Stimulated activated naive B cell treated with anti-CD40 and anti-IgM and Interleukin-4, amounts not matched to agents 10 μg/mL and 1 μg/mL and 100 μg/mL, for 72 hours (primary cell): ENCODE measurements at places on chromosomes 6 and 20.

- H3K4me3 ChIP-seq: peak overlapping the region; percentile 52
- H3K4me1 ChIP-seq: peaks cover 51% of the 10 kb centered on the region
- H3K36me3 ChIP-seq: peaks cover 15% of the 10 kb centered on the region
- peak overlapping the region; percentile 76 for H3K27ac ChIP-seq
- H3K27me3 ChIP-seq: no peaks in the 10 kb centered on the region
Observed at GRCh38 chr6:75611011-75611701, 9.5 kb downstream of the SENP6 start.

DNA sequence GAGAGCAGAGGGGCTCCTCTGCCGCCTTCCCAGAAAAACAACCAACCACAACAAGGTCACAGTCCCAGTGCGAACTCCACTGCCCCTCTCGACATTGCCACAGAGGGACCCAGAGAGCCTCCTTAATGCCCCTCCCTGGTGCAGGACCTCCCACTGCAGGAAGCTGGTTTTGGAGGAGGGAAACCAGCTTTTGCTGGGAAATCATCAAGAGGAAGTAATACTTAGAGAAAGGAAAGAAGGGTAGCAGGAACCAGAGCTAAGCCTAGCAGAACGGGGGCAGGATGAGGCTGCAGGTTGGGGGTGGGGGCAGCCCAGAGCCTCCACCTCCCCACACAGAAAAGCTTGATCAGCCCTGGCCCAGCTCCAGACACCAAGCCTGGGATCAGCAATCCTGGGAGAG lies 37.7 kb upstream of the SIRPA start:
- H3K36me3 ChIP-seq: no peaks in the 10 kb centered on the region
- no peak overlapping the region for H3K27ac ChIP-seq
- H3K27me3 ChIP-seq: peaks cover 19% of the 10 kb centered on the region
- H3K4me3 ChIP-seq: no peak overlapping the region

- H3K4me3 ChIP-seq: no peak overlapping the region
- no peak overlapping the region for H3K27ac ChIP-seq
- H3K36me3 ChIP-seq: no peaks in the 10 kb centered on the region
- no peaks in the 10 kb centered on the region for H3K27me3 ChIP-seq
Observed at GRCh38 chr6:132096245-132096644, 145.1 kb upstream of the CCN2 start.

DNA sequence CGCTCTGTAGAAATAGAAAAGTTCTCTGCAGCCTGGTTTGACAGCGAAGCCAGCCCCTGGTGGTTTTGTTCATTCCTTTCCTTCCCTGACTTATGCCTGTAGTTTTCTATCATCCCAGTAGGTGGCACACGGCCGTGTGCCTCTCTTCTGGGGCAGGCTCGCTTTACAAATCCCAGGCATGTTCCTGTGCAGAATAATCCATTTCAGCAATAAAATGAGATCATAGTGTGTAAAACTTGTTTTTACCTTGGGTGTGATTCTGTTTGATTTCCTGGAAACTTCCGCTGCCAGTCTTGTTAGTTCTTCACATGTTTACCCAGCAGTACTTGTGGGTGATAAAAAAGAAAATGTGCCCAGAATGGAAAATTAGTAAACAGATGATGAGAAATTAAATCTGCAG lies 7.4 kb upstream of the INSM1 start:
- no peaks in the 10 kb centered on the region for H3K36me3 ChIP-seq
- no peak overlapping the region for H3K4me3 ChIP-seq
- H3K4me1 ChIP-seq: peaks cover 26% of the 10 kb centered on the region
- DNase-seq: no peak
- peaks cover 48% of the 10 kb centered on the region for H3K27me3 ChIP-seq

- peaks cover 4% of the 10 kb centered on the region for H3K27me3 ChIP-seq
- H3K36me3 ChIP-seq: no peaks in the 10 kb centered on the region
- no peak overlapping the region for H3K4me3 ChIP-seq
- no peak for DNase-seq
- H3K27ac ChIP-seq: no peak overlapping the region
- no peaks in the 10 kb centered on the region for H3K4me1 ChIP-seq
Observed at GRCh38 chr6:133214267-133214666, 26.9 kb upstream of the EYA4 start.

DNA sequence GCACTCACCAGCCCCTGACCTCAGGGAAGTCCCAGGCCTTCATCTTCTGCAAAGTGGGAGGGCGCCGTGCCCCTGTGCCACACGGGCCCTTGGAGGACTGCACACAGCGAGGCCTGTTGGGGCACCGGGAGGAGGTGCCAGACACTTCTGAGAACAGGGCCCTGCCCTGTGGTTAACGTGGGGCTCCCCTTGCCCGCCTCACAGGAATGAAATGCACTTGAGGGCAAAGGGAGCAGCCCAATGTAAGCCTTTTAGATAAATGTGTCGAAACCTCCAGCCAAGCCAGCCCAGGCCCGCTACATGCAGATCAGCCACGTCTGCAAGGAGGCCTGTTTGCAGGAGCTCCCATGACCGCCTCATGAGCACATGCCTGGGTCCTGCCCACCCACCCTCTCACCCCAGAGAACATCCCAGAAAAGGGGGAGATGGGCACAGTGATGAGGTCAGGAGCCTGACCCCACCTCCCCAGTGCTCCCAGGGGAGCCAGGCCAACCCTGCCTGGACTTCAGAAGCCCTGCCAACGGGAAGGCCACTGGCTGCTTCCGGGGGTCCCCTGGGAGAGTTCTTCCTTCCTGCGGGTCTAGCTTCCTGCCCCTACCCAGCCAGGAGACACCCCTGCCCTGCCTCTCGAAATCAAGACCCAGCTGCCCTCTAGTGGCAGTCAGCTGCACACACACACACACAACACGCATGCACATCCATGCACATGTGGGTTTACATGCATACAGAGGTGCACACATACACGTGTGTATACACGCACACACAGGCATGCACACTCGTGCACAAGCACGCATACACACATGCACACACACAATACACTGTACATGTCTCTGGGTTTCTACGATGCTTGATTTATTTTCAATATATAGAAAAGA lies 178.7 kb downstream of the TAF4 start:
- H3K36me3 ChIP-seq: no peaks in the 10 kb centered on the region
- no peak for DNase-seq
- peaks cover 5% of the 10 kb centered on the region for H3K4me1 ChIP-seq
- H3K4me3 ChIP-seq: no peak overlapping the region

DNA sequence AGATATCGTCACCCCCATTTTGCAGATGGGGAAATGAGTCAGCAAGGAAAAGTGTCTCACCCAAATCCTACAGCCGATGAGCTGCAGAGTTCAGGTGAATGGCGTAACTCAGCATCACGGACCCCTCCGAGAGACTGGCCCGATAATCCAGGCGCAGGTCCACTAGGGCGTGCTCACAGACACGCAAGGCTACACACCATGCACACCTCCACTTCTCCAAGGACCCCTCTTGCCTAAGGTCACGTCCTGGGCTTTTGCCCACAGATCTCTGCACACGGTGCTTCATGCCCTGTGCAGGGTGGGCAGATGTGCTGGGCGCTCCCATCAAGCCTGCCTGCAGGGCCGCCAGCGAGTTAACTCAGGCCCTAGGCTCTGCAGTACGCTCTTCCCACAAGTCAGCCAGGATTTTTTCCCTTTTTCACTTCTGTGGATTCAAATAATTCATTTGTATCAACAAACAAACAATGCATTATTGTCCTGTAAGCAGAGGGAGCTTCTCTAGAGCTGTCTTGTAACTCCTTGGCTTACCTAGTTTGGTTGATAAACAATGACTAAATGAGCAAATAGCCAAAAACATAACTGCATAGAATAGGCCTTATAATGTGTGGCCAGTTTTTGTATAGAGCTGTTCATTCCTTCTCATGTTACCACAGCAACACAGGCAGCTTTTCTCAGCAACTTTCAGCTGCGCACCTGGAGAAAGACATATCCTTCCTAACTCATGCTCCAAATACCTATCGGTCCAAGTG lies 139.1 kb downstream of the AGPAT4 start:
- DNase-seq: no peak
- H3K27ac ChIP-seq: no peak overlapping the region
- no peaks in the 10 kb centered on the region for H3K27me3 ChIP-seq
- H3K4me1 ChIP-seq: peaks cover 34% of the 10 kb centered on the region

DNA sequence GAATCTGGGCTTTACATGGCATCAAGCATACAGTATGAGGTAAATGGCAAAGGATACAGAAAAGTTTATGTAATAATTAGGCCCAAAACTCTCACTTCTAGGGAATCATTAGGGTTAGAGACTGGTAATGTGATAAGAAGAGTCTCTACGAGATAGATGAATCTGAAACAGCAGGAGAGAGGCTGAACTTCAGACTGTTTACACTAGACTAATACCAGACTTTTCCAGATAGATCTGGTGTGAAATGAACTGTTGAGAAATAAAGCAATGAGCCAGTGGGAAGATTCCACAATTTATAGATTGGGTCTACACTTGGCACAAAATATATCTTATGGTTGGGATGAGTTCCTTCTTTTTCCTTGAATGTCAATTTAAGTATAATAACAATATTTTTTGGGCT lies 134.3 kb downstream of the MAN1A1 start:
- H3K4me3 ChIP-seq: no peak overlapping the region
- H3K36me3 ChIP-seq: peaks cover 8% of the 10 kb centered on the region
- no peak overlapping the region for H3K27ac ChIP-seq
- no peak for DNase-seq

GRCh38 chr6:68776354-68776753 lies 141.3 kb downstream of the ADGRB3 start:
- no peak overlapping the region for H3K27ac ChIP-seq
- no peaks in the 10 kb centered on the region for H3K4me1 ChIP-seq
- no peak for DNase-seq
- no peak overlapping the region for H3K4me3 ChIP-seq
- no peaks in the 10 kb centered on the region for H3K27me3 ChIP-seq

- H3K4me1 ChIP-seq: peaks cover 57% of the 10 kb centered on the region
- peak overlapping the region; percentile 76 for H3K27ac ChIP-seq
- peak overlapping the region; percentile 39 for H3K4me3 ChIP-seq
- no peak for DNase-seq
Observed at GRCh38 chr20:44609006-44609515, 26.7 kb downstream of the PKIG start.

GRCh38 chr6:52213127-52213526 lies 27.0 kb downstream of the IL17A start:
- no peak overlapping the region for H3K4me3 ChIP-seq
- no peak for DNase-seq
- H3K27ac ChIP-seq: no peak overlapping the region
- H3K36me3 ChIP-seq: no peaks in the 10 kb centered on the region
- peaks cover 8% of the 10 kb centered on the region for H3K27me3 ChIP-seq

DNA sequence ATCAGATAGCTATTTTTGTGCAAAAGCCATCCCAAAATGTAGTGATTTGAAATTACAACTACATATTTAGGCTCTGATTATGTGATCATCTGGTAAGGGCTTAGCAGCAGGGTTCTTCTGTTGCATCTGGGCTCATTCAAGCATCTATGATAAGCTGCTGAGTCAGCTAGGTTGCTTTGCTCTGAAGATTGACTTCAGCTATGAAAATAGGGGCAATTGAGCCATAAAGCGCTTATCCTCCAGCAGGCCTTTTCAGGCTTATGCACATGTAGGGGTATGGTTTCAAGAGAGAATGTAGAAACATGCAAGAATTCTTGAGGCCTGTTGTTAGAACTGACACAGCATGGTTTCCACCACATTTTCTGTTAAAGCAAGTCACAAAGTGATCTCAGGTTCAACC lies 114.1 kb downstream of the PLCB1 start:
- no peak for DNase-seq
- H3K4me3 ChIP-seq: no peak overlapping the region
- H3K36me3 ChIP-seq: no peaks in the 10 kb centered on the region
- H3K4me1 ChIP-seq: peaks cover 16% of the 10 kb centered on the region
- H3K27ac ChIP-seq: no peak overlapping the region
- H3K27me3 ChIP-seq: no peaks in the 10 kb centered on the region

- peaks cover 12% of the 10 kb centered on the region for H3K27me3 ChIP-seq
- H3K4me3 ChIP-seq: no peak overlapping the region
- no peaks in the 10 kb centered on the region for H3K4me1 ChIP-seq
- no peak overlapping the region for H3K27ac ChIP-seq
- DNase-seq: no peak
Observed at GRCh38 chr20:57160985-57161384, 105.5 kb downstream of the BMP7 start.

- DNase-seq: no peak
- peaks cover 2% of the 10 kb centered on the region for H3K36me3 ChIP-seq
- H3K4me3 ChIP-seq: no peak overlapping the region
- H3K4me1 ChIP-seq: peaks cover 44% of the 10 kb centered on the region
- no peaks in the 10 kb centered on the region for H3K27me3 ChIP-seq
- peak overlapping the region; percentile 93 for H3K27ac ChIP-seq
Observed at GRCh38 chr6:24744911-24745310, 26.0 kb upstream of the C6orf62 start.

GRCh38 chr6:164825386-164825785 lies 484.0 kb downstream of the C6orf118 start:
- no peak overlapping the region for H3K27ac ChIP-seq
- no peaks in the 10 kb centered on the region for H3K4me1 ChIP-seq
- no peak overlapping the region for H3K4me3 ChIP-seq
- no peak for DNase-seq
- H3K36me3 ChIP-seq: no peaks in the 10 kb centered on the region

- peak overlapping the region; percentile 86 for H3K27ac ChIP-seq
- H3K27me3 ChIP-seq: no peaks in the 10 kb centered on the region
- peaks cover 65% of the 10 kb centered on the region for H3K36me3 ChIP-seq
- H3K4me3 ChIP-seq: no peak overlapping the region
Observed at GRCh38 chr20:62274332-62274950, 28.4 kb upstream of the ADRM1 start.
